ENCODE measurements at places on chromosomes 2 and 18.

- no peak for DNase-seq
These were observed 109.8 kb upstream of the SIX2 start for GRCh38 chr2:45119038-45119437.

GRCh38 chr2:234298918-234299317, 198.0 kb downstream of the ARL4C start:
- DNase-seq, result no peak

- no peak for DNase-seq
These were observed 45.5 kb downstream of the CNGA3 start for GRCh38 chr2:98391581-98392270.

GRCh38 chr2:241352227-241352626, 3.9 kb upstream of the FARP2 start:
- DNase-seq, result no peak
